ENCODE measurements at places on chromosomes 16 and 17. TPM values are rescaled to one million over a fixed set of nuclear protein-coding genes. Genes with fewer than 3 reads are reported as not detected.

GRCh38 chr16:57041182-57042156 lies 50.9 kb upstream of the CPNE2 start:
- no peak for DNase-seq

DNA sequence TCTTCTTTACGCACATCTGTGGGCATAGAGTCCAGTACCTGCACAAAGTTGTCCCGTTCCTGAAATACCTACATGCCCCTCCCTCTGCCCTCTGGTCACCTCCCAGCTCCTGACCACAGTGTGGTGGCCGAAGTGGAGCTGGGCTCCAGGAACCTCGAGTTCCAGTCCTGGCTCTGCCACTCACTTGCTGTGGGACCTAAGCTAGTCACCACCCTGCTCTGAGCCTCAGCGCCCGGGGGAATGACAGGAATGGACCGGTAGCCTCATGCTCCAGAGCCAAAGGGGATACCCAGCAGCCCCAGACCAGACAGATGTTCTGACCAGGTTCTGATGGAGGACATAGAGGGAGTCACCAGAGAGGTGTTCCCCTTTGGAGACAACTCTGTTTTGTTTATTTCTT lies 26.7 kb upstream of the ITGA3 start:
- no peak for DNase-seq

DNA sequence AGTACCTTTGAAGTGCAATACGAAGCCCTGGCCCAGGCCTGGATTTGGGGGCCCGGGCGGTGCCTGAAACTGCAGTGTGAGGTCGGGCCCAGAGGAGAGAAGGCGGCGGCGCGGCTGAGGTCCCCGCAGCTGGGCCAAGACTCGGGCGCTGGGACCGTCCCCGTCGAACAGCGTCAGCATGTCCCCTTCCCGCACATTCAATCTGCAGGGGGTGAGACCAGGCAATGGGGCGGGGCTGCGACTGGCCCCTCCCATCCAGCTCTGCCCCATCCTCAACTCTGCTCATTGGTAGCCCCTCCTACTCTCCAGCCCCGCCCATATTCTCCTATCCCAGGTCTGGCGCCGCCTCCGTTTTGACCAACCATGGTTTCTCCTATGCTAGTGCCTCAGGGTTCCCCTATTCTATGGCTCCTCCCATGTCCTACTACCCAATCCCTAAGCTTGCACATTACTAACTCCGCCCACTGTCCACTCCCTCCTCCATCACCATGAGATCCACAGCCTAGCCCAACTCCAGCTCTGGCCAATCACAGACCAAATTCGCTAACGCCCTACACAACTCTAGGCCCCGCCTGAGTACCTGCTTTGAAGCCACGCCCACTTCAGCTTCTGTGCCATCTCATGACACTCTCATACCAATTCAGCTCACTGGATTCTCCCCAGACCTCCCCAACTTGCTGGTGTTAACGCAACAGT lies 14.4 kb upstream of the CDIPT start:
- no peak for DNase-seq

GRCh38 chr17:41428591-41429291 lies 4.4 kb upstream of the KRT37 start:
- no peak for DNase-seq

GRCh38 chr17:6555331-6556120 lies 829 bp downstream of the PITPNM3 start:
- DNase-seq: peak; percentile 41

GRCh38 chr17:77208217-77208808 lies 67.5 kb downstream of the SEC14L1 start:
- DNase-seq: peak; percentile 90

DNA sequence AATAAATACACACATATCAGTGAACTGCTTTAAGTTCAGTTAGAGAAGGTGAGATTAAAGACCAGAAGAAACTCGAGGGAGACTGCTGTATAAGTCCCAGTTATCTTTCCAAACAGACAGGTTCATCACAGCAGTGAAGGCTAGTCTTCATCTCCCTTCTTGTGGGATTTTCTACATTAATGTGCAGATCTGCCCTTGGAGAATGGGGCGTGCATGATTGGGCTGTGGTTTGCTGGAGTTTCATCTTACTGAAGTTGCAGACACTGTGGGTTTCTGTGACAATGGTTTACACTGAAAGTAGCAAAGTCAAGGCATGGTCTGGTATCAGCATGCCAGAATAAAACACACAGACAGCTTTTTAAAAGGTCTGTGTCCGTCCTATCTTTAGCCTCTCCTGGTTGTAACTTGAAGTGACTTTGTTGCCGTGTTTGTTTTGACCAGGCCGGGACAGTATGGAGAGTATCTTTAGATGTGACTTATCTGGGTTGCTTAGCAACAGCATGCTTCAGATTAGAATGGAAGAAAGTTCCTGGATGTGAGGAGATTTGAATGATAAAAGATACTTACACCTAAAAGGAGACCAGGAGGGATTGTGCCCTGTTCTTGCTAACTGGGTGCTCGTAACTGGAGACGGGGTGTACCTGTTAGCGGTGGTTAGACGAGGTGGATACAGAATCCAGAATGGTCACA lies 16.1 kb downstream of the NAA60 start:
- no peak for DNase-seq

GRCh38 chr16:86020971-86021370 lies 122.0 kb downstream of the IRF8 start:
- peak; percentile 3 for DNase-seq

DNA sequence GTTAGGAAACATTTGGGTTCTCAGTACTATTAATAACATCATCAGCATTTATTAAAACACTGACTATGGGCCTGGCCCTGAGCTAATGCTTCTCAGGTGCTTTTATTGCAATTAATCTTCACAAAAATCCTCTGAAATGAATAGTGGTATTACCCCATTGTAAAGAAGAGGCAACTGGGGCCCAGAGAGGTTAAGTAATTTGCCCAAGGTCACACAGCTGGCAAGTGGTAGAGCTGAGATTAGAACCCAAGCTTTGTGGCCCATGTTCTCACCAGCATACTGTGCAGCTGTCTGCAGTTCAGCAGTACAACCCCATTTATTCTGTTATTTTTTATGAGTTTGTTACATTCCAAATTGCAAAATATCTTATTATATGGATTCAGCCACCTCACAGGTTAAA lies 82.3 kb downstream of the TBC1D16 start:
- DNase-seq: no peak

DNA sequence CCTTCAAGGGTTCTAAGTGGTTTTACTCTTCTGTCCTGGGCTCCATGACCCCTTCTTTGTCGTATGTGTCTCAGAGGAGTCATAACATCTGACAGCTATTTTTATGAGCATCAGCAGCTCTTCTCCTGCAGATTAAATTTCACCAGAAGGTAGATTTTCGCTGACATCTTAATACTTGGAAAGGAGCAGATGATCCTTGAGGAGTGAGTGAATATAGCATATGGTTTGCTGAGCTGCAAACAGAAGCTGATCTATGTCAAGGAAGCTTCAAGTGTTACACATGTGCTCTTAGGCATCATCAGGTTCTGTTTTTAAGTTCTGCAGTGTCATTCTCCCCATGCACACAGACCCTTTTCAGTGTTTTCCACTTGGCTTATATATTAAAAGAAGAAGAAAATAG lies 49.2 kb upstream of the MYH2 start:
- no peak for DNase-seq

DNA sequence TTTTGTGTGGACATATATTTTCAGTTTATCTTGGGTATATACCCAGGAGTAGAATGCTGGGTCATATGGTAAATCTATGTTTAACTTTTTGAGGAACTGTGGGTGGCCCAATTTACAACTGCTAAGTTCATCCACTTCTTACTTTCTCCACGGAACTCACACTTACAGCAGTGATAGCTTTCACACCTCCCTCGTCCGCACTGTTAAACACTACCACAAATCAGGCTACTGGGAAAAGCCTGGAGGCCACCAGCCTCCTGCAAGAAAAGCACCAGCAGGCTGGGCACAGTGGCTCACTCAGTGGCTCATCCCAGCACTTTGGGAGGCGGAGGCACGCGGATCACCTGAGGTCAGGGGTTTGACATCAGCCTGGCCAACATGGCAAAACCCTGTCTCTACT lies 14.7 kb upstream of the ZG16 start:
- DNase-seq: no peak

GRCh38 chr17:60888812-60889709 lies 211.4 kb downstream of the BCAS3 start:
- no peak for DNase-seq

The ZG16B gene
- polyA plus RNA-seq: not detected

The VASN gene
- polyA plus RNA-seq: 15.5 TPM

The NR1D1 gene
- 34.5 TPM for polyA plus RNA-seq

The CCL16 gene
- polyA plus RNA-seq: 3.2 TPM

All from adrenal gland (tissue), 19 donors.